ENCODE measurements at places on chromosomes 12 and 14.

DNA sequence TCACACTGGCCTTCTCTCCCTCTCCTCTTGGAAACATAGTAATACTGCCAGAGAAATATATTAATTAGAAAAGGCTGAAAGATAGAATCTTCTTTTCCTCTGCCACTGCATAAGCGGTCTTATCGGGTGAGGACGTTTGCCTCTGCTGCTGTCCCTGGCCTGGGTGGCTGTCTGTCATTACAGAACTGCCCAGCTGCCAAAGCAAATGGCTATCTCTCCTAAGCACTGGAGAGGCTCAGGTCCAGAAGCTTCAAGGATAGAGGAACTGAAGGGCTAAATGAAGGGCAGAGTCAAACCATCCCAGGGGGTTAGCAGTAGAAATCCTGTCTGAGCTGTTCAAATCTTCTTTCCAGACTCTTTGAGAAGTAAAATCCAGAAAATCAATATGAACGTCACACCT lies 198.6 kb upstream of the CAND1 start:
- DNase-seq = no peak

DNA sequence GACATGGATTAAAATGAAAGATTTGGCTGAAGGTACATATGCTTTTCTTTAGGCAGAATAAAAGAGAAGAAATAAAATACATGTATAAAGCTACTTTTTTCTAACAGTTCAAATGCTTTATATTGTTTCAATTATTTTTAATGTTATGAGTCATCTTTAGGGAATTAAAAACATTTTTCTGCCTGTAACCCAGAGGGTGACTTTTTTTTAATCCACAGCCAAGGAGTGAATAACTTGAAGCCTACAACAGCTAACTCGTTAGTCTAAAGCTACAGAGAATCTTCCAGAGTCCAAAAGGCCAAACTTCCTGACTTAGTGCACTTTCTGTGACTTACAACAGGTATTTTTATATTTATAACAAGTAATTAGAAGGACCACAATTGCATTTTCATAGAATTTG lies 151.6 kb downstream of the SEC23A start:
- DNase-seq = no peak

DNA sequence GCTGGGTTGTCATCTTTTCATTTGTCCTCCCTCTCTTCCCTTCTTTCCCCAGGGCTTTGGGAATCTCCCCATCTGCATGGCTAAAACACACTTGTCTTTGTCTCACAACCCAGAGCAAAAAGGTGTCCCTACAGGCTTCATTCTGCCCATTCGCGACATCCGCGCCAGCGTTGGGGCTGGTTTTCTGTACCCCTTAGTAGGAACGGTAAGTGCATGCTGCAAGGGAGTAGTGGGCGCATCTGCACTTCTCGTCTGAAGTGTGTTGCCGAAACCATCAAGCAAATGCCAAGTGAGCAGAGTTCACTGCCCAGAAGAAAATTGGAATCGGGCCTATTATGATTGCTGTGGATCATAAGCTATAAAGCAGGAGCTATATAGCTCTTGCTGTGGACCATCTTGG lies 10.6 kb upstream of the AKAP5 start:
- no peak for DNase-seq

DNA sequence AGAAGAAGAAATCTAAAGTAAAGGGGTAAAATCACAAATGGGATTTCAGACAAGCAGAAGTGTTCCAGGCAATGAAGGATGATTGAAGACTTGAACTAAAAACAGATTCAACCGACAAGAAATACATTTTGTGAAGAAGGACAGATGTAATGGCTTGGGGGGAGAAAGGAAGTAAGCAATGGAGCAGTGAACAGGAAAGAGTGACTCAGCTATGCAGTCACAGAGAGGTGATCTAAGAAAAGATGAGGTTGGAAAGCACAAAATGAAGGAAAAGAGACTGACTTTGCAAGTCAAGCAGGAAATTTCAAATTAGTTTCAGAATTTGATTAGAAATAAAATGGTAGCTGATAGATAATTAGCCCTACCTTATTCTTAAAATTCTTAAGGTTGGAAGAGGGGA lies 66.5 kb downstream of the PUS7L start:
- DNase-seq = no peak

- no peak for DNase-seq
Observed at GRCh38 chr14:68926236-68926635, 52.9 kb downstream of the ACTN1 start.

- no peak for DNase-seq
Observed at GRCh38 chr12:16350682-16351081, 3.2 kb downstream of the MGST1 start.

DNA sequence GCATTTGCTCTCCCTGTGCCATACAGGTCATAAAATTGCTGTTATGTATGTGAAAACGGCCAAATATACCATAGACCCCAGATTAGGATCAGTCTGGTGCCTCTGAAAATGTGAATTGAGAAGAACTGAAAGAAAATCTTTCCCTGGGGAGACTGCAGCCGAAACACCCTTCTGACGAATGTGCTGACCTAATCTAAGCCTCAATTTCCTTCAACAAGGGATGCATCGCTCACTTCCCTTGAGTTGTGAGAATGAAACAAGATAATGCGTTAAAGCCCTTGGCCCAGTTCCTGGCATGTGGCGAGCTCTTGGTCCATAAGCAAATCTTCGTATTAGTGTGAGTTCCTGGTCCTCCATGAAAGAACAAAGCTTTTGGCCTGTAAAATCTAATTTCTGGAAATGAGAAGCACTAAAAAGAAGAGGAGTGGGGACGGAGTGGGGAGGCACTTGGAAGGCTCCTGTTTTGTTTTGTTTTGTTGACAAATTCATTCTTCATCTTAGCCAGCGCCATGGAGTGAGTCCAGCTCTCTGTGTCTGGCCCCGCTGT lies 49.5 kb upstream of the RTRAF start:
- no peak for DNase-seq

DNA sequence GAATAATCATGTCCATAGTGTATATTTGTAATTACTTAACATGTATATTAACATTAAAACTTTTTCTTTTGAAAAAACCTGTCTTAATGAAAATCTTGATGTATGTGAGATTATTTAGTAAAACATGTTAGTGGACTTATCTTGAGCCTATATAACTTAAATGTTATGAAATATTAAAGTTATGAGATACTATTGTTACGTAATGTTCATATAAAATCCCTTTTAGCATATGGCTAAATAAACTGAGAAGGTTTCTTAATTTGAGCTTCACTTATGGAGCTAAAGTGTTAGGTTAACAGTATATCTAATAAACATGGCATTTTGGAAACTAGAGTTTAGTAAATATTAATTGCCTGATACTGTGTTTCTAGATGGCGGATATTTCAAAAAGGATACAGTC lies 59.9 kb downstream of the MIA2 start:
- DNase-seq = no peak

- DNase-seq = peak; percentile 51
Observed at GRCh38 chr12:45725631-45726602, 3.6 kb upstream of the ARID2 start.

DNA sequence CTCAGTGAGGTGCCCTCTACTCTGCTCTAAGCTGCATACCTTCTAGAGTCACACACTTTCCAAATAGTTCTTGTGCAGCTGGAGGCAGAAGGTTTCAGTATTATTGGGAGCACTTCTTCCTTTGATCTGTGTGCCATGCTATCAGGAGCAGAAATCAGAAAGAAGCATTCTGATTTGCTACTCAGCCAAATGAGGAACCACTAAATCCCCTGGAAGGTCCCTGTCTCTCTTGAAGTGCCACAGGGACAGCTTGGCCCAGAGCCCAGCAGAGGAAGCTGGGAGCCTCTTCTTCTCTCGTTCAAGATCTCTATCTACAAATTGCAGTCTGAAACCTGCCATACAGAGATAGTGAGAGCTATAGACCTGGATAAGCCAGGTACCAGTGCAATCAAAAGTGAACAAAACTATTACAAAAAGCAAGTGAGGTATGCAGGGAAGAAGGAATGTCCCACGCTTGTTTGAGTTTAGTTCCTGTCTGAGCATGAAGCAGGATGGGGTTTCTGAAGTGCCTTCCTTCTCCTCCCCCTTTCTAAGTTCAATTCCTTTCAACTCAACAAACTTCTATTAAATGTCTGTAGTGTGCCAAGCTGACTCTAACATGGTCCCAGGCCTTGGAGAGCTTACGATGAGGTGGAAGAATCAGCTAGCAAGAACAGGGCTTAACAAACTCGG lies 100.9 kb upstream of the PARP11 start:
- DNase-seq = no peak

- no peak for DNase-seq
Observed at GRCh38 chr12:101566318-101566717, 28.5 kb upstream of the MYBPC1 start.

DNA sequence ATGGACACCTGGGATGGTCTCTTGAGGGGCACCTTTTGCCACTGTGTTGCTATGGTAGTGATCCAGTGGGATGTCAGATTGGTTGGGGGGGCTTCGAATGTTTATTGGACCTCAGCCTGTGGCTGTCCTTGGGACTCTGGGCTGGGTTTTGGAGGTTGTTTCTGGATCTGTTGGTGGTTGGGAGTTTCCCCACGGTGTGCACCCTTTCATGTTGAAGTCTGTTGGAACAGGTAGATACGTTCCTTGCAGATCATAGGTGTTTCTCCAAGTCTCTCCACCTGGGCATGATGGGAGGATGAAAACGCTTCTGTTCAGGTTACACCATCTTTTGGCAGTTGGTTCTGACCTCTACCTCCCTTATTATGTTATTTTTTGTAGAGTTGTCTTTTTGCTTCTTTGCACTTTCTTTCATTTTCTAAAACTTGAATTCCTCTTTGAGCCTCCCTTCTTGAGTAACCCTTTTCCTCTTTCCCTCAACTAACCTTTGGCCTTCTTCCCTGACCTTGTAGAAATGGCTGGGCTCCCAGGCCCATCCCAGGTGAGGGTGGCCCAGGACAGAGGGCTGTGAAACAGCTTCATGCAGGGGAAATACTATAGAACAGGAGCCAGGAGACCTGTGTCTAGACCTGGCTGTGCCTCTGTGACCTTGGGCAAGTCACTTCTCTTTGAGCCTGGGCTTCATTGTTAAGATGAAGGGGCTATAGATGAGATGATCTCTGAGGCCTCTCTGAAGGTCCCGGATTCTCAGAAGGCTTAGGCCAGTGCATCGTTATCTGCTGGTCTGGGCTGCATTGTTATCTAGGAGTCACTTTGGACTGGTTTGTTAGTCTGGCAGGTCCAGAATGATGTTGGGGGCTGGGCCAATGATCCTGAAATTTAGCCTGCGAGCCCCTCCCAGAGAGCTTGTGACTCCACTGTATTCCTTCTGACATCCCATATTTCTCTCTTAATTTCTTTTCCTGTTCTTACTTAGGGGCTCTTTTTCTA lies 2.0 kb downstream of the ATN1 start:
- no peak for DNase-seq

DNA sequence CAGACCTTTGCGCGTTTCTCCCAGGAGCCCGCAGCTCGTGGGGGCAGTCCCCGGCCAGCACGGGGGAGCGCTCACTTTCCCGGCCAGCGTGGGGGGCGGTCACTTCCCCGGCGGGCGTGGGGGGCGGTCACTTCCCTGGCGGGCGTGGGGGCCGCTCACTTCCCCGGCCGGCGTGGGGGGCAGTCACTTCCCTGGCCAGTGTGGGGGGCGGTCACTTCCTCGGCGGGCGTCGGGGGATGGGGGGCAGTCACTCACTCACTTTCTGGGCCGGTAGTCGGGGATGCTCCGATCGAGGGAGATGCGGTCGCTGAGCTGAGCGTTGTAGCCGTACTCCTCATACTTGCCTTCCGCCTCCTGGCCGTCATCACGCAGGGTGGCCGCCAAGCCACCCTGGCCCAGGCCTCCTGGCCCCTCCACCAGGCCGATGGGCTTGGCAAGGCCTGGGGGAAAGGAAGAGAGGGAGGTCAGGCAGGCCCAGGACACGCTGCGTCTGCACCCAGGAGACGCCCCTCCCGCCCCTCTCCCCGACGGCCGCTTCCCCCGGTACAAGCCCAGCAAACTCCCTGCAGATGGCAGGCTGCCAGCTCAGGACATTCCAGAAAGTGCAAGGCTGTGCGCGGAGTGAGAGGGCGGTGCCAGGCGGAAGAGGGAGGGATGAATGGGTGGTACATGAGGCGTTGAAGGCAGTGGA lies 43.3 kb downstream of the GALNT9 start:
- DNase-seq = no peak

DNA sequence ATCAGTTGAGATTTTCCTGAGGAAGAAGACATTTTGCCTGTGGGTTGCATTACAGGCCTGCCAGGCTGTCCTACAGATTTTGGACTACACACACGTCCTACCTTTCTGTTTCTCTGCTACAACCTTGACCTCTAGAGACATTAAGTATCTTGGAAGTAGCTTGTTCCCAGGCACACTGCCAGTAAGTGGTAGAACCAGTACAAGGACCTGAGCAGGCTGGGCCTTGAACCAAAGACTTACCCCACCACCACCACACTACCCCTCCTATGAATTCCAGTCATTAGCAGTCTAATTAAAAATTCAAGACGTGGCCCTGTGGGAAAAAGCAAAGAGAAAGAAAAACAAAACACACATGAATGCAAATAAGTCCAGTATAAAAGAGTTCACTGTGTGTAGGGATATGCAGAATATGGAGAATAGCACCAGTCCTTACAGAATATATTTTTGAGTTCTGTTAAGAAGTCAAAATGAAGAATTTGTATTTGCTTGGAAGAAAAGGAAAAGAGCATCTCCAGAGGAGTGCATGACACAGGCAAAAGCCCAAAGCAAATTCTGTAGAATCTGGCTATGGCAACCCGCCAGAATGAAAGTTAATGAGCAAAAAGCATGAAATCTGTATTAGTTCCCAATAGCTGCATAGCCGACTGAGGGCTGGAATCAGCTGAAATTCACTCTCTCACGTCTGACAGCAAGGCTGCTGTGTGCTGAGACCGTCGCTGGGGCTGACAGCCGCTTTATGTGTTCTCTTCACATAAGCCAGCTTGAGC lies 74.3 kb upstream of the ST8SIA1 start:
- DNase-seq = no peak

GRCh38 chr14:67638642-67639041 lies 18.9 kb downstream of the ARG2 start:
- DNase-seq = no peak

DNA sequence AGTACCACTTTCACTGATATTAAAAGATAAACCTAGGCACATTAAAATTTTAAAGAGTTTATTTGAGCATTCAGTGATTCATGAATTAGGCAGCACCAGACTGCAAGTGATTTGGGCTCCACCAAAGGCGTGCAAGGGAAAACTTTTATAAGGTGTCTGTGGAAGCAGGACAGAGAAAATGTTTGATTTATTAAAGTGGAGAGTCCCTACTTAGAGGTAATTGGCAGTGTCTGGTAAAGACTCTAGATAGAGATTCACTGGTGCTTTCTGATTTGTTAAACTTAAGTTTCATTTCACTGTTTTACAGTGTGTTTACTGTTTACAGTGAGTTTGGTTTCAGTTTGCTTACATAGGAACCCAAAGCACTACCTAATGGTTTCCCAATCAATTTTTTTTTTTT lies 72.8 kb downstream of the ANKS1B start:
- DNase-seq = no peak

GRCh38 chr14:98408713-98409112 lies 863.3 kb downstream of the BCL11B start:
- DNase-seq = no peak

DNA sequence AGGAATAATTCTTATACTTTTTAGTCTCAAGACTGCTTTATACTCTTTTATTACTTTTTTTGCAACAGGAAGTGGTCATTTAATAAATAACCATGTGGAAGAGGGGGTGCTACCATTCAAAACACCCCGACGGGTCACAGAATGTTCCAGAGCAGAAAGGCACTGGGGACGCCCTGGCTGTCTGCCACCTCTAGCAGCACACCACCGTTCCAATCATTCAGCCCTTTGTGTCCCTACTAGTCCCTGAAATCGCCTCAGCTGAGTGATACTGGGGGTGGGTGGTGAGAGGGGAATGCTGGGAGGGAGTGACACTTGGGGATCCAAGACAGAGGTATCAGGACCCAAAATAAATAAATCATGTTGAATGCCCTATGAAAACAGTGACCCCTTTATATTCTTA lies 52.4 kb downstream of the MON2 start:
- no peak for DNase-seq

GRCh38 chr12:53214687-53215455 lies 7.8 kb upstream of the ITGB7 start:
- no peak for DNase-seq
